ENCODE measurements at places on chromosomes 7 and 10. TPM values are rescaled to one million over a fixed set of nuclear protein-coding genes. Genes with fewer than 3 reads are reported as not detected.

Gene EPO
- 0.22 TPM for total RNA-seq

Gene ZCWPW1
- total RNA-seq, result 2.7 TPM

Gene BTBD16
- 0.29 TPM for total RNA-seq

Gene HGF
- 4.9 TPM for total RNA-seq

Gene CLRN3
- 6.6 TPM for total RNA-seq

Gene DYDC2
- total RNA-seq, result 1.1 TPM

Gene VAX1
- total RNA-seq, result 0.58 TPM

Gene NEUROG3
- total RNA-seq, result 0.93 TPM

Gene TRIL
- total RNA-seq, result 3.9 TPM

Gene PDK4
- 11.7 TPM for total RNA-seq

Gene CALML5
- not detected for total RNA-seq

Gene ELN
- not detected for total RNA-seq

Gene SEMA3D
- total RNA-seq, result 87.6 TPM

- no peak for DNase-seq
- H3K4me1 ChIP-seq, result no peaks in the 10 kb centered on the region
- peak overlapping the region; percentile 21 for H3K27ac ChIP-seq
- no peaks in the 10 kb centered on the region for H3K36me3 ChIP-seq
- H3K4me3 ChIP-seq, result no peak overlapping the region
These were observed 8.2 kb upstream of the STARD3NL start for GRCh38 chr7:38169847-38170246.

GRCh38 chr10:1406132-1406966, 331.0 kb downstream of the ADARB2 start:
- H3K4me1 ChIP-seq, result no peaks in the 10 kb centered on the region
- peaks cover 5% of the 10 kb centered on the region for H3K27me3 ChIP-seq
- H3K4me3 ChIP-seq, result no peak overlapping the region

DNA sequence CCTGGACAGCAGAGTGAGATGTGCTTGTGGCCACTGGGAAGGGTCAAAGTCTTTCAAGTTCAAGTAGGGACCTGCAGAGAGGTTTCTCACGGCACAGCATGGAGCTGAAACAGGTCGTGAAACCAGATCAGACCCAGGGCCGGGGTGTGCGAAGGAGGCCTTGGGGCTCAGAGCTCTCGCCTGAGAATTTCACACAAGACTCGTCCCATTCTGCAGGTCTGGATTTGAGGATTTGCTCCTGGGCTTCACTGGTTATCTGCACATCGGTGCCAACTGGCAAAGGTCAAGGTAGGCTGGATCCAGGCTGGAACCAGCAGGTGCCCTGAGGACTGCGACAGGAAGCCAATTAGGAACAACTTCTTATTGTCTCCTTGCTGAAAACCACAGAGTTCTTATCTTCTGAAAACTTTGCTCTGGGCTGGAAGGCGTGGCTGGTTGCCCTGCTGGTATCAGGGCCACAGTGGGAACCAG, 24.0 kb upstream of the GTF2I start:
- H3K4me1 ChIP-seq, result peaks cover 7% of the 10 kb centered on the region
- no peaks in the 10 kb centered on the region for H3K36me3 ChIP-seq
- H3K27ac ChIP-seq, result no peak overlapping the region
- no peak for DNase-seq
- H3K27me3 ChIP-seq, result no peaks in the 10 kb centered on the region

DNA sequence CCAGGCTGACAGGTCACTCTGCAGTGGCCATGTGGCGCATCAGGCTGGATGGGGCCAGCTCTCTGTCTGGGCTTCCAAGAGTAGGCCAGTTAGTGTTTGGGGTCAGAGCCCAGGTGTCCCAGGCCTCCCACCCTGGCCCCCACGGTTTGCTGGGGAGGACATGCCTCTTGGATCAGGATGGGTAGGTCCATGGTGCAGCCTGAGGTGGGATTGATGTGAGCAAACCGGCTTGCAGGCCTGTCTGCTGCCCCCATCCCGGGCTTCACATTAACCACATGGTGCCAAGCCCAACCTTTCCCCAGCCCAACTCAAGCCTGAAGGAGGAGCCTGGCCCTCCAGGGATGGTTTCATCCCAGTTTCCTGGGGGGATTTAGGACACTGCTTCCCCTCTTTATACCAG, 39.2 kb downstream of the LDB3 start:
- no peak overlapping the region for H3K27ac ChIP-seq
- no peak for DNase-seq
- no peaks in the 10 kb centered on the region for H3K36me3 ChIP-seq
- H3K4me3 ChIP-seq, result no peak overlapping the region
- H3K27me3 ChIP-seq, result no peaks in the 10 kb centered on the region
- H3K4me1 ChIP-seq, result peaks cover 11% of the 10 kb centered on the region

DNA sequence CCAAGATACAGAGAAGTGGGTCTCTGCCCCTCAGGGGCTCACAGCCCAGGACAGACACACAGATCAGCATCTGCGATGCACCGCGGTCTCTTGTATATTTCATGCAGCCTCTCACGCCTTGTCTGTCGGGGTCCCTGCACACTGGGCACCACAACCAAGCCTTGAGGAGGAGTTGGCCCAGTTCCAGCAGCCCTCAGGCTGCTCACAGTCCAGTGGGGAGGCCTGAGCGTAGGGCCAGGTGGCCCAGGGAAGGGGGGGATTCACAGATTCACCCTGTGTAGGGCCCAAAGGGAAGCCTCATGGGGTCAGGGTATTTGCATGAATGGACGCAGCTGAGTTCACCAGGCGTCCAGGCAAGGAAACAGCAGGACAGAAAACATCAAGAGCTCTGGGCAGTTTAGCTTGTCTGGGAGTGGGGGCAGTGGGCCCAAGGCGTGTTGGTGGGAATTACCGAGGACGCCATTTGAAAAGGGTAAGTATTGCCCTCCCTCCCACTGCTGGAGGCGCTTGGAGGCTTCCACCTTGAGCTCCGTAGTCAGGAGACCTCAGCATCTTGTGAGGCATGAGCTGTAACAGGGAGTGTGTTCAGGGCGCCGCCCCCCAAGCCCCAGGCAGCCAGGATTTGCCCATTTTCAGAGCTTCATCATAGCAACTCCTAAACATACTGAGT, 129.1 kb upstream of the CHST15 start:
- no peak for DNase-seq
- H3K36me3 ChIP-seq, result peaks cover 5% of the 10 kb centered on the region
- H3K4me3 ChIP-seq, result peak overlapping the region; percentile 74
- H3K27me3 ChIP-seq, result peaks cover 11% of the 10 kb centered on the region
- peaks cover 23% of the 10 kb centered on the region for H3K4me1 ChIP-seq

DNA sequence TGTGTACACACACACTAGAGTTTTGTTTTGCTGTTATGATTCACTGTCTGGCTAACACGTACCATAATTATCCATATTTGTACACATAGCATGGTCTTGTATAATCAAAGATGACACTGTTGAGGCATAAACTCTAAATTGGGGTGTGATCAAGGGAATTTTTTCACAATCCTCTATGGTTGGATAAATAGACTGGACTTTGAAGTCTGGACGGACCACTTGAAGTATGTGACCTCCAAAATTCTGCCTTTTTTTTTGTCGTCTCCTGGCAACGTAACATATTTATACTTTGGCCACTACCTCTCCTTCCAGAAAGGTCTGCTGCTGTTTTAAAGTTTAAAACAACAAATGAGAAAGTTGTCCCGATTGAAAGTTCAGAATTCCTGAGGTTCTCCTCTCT, 193.4 kb downstream of the CACNB2 start:
- H3K27ac ChIP-seq, result no peak overlapping the region

DNA sequence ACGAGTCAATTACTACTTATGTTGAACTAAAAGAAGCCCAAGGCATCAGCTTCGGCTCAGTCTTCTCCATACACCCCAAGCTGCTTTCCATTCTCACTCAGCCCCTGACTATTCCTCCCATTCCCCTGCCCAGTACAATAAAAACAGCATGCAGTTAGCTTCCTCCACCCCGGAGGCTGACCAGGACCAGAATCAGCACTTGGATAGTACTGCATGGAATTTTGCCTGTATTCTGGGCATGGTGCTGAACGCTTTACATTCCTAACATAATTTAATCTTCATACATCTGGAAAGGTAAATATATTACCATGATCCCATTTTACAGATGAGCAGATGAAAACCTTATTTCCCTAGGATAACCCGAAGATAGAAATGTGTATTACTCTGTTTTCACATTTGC, 7.5 kb upstream of the PODXL start:
- no peak for DNase-seq
- H3K4me1 ChIP-seq, result peaks cover 6% of the 10 kb centered on the region
- no peak overlapping the region for H3K4me3 ChIP-seq
- no peaks in the 10 kb centered on the region for H3K36me3 ChIP-seq
- no peak overlapping the region for H3K27ac ChIP-seq
- H3K27me3 ChIP-seq, result peaks cover 16% of the 10 kb centered on the region

DNA sequence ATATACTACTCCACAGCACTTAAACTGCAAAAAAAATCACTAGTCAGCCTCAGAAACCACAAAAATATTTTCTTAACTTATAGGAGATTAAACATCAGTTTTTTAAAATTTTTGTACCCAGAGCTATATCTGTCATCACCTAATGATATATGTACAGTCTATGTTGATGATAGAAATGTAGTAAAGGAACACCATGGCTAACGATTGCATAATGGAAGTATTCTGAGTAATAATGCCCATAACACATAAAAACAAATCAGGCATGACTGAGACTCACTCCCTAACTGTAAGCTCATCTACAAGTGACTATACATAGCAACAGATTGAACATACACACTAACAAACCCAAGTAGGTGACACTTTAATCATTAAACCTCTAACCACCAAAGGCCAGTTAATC, 51.3 kb downstream of the TSPAN12 start:
- peaks cover 15% of the 10 kb centered on the region for H3K36me3 ChIP-seq
- no peaks in the 10 kb centered on the region for H3K27me3 ChIP-seq
- DNase-seq, result no peak
- H3K4me3 ChIP-seq, result no peak overlapping the region

DNA sequence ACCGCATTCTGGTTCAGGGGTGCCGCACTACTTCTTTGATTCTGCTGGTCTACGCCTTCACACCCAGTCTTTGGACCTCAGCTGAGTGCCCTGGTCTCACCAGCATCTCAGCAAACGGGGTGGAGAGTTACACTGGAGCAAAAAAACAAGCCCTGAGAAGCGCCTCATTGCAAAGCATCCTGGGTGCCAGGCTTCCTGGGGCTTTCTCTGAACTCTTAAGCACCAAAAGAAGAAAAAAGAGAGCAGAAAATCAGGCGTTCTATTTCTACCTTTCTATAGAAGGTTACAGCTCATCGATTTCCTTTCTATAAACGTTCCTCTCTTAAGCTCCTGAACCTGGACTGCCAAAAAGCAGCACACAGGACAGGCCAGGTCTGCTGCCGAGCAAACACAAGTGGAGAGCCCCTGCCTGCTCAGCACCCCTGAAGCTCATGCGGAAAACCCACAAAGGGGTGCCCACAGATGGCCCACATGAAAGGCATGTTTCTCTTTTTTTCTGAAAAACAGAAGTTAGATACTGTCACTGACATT, 217.9 kb downstream of the SFMBT2 start:
- H3K4me3 ChIP-seq, result no peak overlapping the region
- H3K4me1 ChIP-seq, result peaks cover 11% of the 10 kb centered on the region
- H3K36me3 ChIP-seq, result peaks cover 29% of the 10 kb centered on the region

DNA sequence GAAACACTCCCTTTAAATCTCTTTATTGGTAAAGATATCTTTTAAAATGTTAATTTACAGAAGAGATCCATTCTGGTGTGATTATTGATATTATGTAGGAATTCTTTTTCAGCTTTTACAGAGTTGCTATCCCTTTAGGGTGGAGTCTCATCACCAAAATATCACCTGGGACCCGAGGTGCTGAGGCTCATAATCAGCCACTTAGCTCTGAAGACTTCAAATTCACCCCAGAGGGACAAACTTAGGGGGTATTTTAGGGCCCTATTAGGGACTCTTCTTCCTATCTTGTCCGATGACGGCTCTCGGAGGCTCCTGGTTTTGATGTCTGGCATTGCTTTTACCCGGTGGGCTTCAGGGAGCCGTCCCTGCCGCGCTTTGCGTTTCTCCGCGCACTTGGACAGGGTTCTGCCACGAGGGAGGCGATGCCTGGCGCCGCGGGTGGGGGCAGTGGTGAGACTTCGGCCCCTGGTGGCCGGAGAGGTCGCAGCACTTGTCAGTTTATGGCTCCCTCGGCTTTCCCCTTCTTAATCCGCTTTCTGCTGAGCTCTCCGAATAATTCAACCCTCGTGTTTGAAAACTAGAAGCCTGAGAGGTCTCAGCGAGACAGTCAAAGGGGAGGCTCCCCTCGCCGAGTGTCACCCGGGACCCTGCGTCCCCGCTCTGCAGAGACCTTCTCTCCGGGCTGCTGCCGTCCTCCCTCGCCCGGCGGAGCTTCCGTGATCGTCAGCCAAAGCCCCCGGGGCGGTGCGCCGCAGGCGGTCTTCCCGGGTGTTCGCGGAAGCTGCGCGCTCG, 27.8 kb downstream of the RBM20 start:
- no peak overlapping the region for H3K27ac ChIP-seq
- peak overlapping the region; percentile 85 for H3K4me3 ChIP-seq
- H3K27me3 ChIP-seq, result peaks cover 60% of the 10 kb centered on the region
- peak; percentile 77 for DNase-seq
- no peaks in the 10 kb centered on the region for H3K36me3 ChIP-seq

- H3K4me1 ChIP-seq, result peaks cover 5% of the 10 kb centered on the region
- no peak overlapping the region for H3K4me3 ChIP-seq
- H3K27ac ChIP-seq, result no peak overlapping the region
- H3K27me3 ChIP-seq, result no peaks in the 10 kb centered on the region
These were observed 75.0 kb downstream of the SLC25A13 start for GRCh38 chr7:96246919-96247318.

- DNase-seq, result no peak
- no peaks in the 10 kb centered on the region for H3K27me3 ChIP-seq
- peaks cover 14% of the 10 kb centered on the region for H3K4me1 ChIP-seq
- H3K4me3 ChIP-seq, result no peak overlapping the region
- H3K27ac ChIP-seq, result no peak overlapping the region
- H3K36me3 ChIP-seq, result no peaks in the 10 kb centered on the region
These were observed 118.0 kb downstream of the WDFY4 start for GRCh38 chr10:48802611-48803071.

- no peak overlapping the region for H3K27ac ChIP-seq
- peaks cover 3% of the 10 kb centered on the region for H3K36me3 ChIP-seq
- H3K4me1 ChIP-seq, result no peaks in the 10 kb centered on the region
- DNase-seq, result no peak
- H3K27me3 ChIP-seq, result no peaks in the 10 kb centered on the region
- H3K4me3 ChIP-seq, result no peak overlapping the region
These were observed 66.1 kb upstream of the GTF2IRD1 start for GRCh38 chr7:74387606-74388005.
